CD4-positive, CD25-positive, alpha-beta regulatory T cell (primary cell): ENCODE measurements at places on chromosomes 1 and 21. TPM values are rescaled to one million over a fixed set of nuclear protein-coding genes. Genes with fewer than 3 reads are reported as not detected.

GRCh38 chr1:94988356-94988755, 61.4 kb upstream of the CNN3 start:
- no peaks in the 10 kb centered on the region for H3K27me3 ChIP-seq
- H3K36me3 ChIP-seq = no peaks in the 10 kb centered on the region
- DNase-seq = no peak
- no peaks in the 10 kb centered on the region for H3K4me1 ChIP-seq

- peak overlapping the region; percentile 67 for H3K4me3 ChIP-seq
- DNase-seq = peak; percentile 47
- H3K27me3 ChIP-seq = no peaks in the 10 kb centered on the region
- no peaks in the 10 kb centered on the region for H3K36me3 ChIP-seq
These were observed 15.6 kb upstream of the TTLL10 start for GRCh38 chr1:1157914-1158710.

GRCh38 chr21:29335720-29336119, 37.0 kb downstream of the BACH1 start:
- DNase-seq = no peak
- no peaks in the 10 kb centered on the region for H3K27me3 ChIP-seq
- H3K36me3 ChIP-seq = peaks cover 15% of the 10 kb centered on the region
- H3K27ac ChIP-seq = no peak overlapping the region
- H3K4me1 ChIP-seq = no peaks in the 10 kb centered on the region
- H3K4me3 ChIP-seq = no peak overlapping the region

- no peak overlapping the region for H3K27ac ChIP-seq
- peaks cover 19% of the 10 kb centered on the region for H3K4me1 ChIP-seq
- H3K4me3 ChIP-seq = no peak overlapping the region
- DNase-seq = no peak
- no peaks in the 10 kb centered on the region for H3K27me3 ChIP-seq
- H3K36me3 ChIP-seq = peaks cover 11% of the 10 kb centered on the region
These were observed 25.8 kb downstream of the SSBP3 start for GRCh38 chr1:54380290-54380882.

DNA sequence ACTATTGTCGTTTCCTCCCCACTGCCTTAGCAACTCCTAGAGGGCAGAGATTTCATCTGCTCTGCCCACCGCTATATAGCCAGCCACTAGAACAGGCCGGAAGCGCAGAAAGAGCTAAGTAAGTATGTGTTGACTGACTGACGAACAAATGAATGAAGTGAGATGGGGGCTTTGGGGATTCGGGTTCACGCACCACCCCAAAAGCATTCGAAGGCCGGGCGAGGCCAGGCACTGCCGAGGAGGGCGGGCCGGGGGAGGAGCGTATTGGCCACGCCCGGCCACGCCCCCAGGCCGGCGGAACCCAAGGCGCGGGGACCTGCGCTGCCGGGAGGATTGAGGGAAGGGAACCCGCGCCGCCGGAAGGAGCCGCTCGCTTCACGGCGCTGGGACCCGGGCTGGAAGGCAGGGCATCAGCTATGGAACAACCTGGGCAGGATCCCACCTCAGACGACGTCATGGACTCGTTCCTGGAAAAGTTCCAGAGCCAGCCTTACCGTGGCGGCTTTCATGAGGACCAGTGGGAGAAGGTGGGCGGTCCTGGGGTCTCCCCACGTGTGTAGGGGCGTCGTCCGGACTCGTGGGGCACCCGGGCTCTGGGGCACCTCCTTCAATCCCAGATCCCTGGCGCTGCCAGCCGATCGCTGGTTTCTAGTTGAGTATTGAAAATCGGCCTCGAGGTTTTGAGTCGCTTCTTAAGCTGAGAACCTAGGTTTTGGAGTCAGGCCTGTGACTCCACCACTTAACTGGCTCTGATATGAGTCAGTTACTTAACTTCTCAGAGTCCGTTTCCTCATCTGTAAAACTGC, at the start of gene TTC4:
TTC4 (plus strand) TSS at position 369 of the 806 bp plus-strand sequence; CDS start at position 417, 48 bp downstream.
- peaks cover 27% of the 10 kb centered on the region for H3K36me3 ChIP-seq
- H3K27me3 ChIP-seq = no peaks in the 10 kb centered on the region
- peak; percentile 70 for DNase-seq
- peak within 1 kb of the TSS; percentile 88 for H3K4me3 ChIP-seq
- peak within 1 kb of the TSS; percentile 72 for H3K27ac ChIP-seq

DNA sequence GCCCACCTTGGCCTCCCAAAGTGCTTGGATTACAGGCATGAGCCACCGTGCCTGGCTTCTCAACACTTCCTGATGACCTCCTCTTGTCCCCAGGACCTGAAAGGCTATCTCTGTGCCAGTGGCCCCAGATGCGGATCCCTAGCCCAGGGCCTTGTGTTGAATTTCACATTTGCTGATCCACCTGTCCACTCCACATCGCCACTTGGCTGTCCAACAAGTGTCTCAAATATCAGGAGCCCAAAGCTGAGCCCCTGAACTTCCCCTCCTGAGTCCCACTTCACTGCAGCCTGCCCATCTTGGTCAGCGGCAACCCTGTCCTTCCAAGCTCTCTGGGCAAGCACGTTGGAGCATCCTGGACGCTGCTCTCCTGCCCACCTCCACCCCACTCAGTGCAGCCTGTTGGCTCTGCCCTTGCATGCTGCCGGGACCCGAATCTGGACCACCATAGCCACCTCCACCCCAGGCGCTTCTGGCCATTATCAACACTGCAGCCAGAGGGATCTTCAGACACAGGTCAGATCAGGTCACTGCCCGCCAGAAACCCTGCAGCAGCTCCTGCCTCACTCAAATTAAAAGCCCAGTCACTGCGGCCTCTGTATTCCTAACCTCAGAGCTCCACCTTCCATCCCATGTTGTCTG, 352.5 kb upstream of the VAMP3 start:
- no peak for DNase-seq
- no peak overlapping the region for H3K4me3 ChIP-seq

- no peak overlapping the region for H3K27ac ChIP-seq
- H3K4me1 ChIP-seq = peaks cover 29% of the 10 kb centered on the region
- no peak for DNase-seq
- no peaks in the 10 kb centered on the region for H3K36me3 ChIP-seq
These were observed 9.0 kb downstream of the TGFBR3 start for GRCh38 chr1:91876781-91877573.

- H3K4me3 ChIP-seq = no peak overlapping the region
- no peak for DNase-seq
- peaks cover 14% of the 10 kb centered on the region for H3K36me3 ChIP-seq
- no peak overlapping the region for H3K27ac ChIP-seq
- no peaks in the 10 kb centered on the region for H3K27me3 ChIP-seq
- peaks cover 84% of the 10 kb centered on the region for H3K4me1 ChIP-seq
These were observed 89.6 kb upstream of the GPR88 start for GRCh38 chr1:100448366-100448765.

C1orf185 gene
- total RNA-seq = not detected

DNA sequence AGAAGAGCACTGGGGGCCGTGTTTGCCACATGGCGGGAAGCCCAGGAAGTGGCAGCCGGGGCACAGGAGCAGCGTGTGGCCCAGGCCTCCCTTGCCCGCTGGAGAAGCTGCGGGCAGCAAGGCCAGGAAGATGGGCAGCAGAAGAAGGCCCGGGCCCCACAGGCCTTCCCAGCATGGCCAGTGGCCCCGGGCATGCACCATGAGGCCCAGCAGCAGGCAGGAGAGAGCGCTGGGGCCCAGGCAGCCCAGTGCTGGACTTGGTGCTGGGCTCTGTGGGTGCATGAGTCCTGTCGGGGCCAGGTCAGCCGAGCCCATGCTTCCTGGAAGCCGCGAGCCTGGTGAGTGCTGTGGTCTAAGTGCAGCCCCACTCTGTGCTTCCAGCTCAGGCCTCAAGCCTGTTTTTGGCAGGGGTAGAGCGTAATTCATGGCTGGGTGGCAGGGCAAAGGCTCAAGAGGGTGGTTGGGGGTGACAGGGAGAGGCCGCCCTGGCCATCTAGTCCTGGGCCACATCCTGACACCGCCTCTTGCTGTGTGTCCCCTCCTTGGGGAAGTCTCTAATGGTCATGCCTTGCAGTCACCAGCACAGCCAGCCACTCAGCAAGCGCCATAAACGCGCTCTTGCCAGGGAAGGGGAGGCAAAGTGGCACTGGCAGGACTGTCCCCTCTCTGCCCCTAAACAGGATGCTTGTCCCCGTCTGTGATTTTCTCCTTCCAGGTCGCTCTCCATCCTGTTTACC, 21.3 kb downstream of the MTHFR start:
- no peak overlapping the region for H3K4me3 ChIP-seq
- H3K36me3 ChIP-seq = no peaks in the 10 kb centered on the region
- H3K4me1 ChIP-seq = peaks cover 12% of the 10 kb centered on the region

- no peaks in the 10 kb centered on the region for H3K36me3 ChIP-seq
- H3K27ac ChIP-seq = no peak overlapping the region
- DNase-seq = no peak
- no peak overlapping the region for H3K4me3 ChIP-seq
These were observed 86.9 kb downstream of the IER5 start for GRCh38 chr1:181175356-181175910.

LCE2B gene
- not detected for total RNA-seq

GRCh38 chr1:18290740-18291412, 183.3 kb downstream of the IGSF21 start:
- no peak overlapping the region for H3K4me3 ChIP-seq
- no peak for DNase-seq
- H3K4me1 ChIP-seq = no peaks in the 10 kb centered on the region
- no peak overlapping the region for H3K27ac ChIP-seq
- H3K27me3 ChIP-seq = no peaks in the 10 kb centered on the region

GRCh38 chr1:46487818-46488218, 1.8 kb upstream of the DMBX1 start:
- H3K27ac ChIP-seq = no peak overlapping the region
- no peaks in the 10 kb centered on the region for H3K36me3 ChIP-seq
- peaks cover 36% of the 10 kb centered on the region for H3K27me3 ChIP-seq

GRCh38 chr1:18936471-18936813, 20.0 kb downstream of the IFFO2 start:
- peaks cover 82% of the 10 kb centered on the region for H3K4me1 ChIP-seq
- H3K4me3 ChIP-seq = no peak overlapping the region
- H3K36me3 ChIP-seq = no peaks in the 10 kb centered on the region
- DNase-seq = no peak

GRCh38 chr1:185694081-185694480, 40.1 kb upstream of the HMCN1 start:
- peak; percentile 8 for DNase-seq
- H3K4me3 ChIP-seq = peak overlapping the region; percentile 81
- peaks cover 17% of the 10 kb centered on the region for H3K4me1 ChIP-seq
- H3K36me3 ChIP-seq = no peaks in the 10 kb centered on the region
- H3K27me3 ChIP-seq = no peaks in the 10 kb centered on the region
- H3K27ac ChIP-seq = peak overlapping the region; percentile 81

HSPA6 gene
- total RNA-seq = not detected

OR14K1 gene
- not detected for total RNA-seq

GRCh38 chr1:154325583-154326545, 539 bp downstream of the ATP8B2 start:
- H3K4me3 ChIP-seq = peak overlapping the region; percentile 90
- H3K4me1 ChIP-seq = peaks cover 54% of the 10 kb centered on the region
- no peaks in the 10 kb centered on the region for H3K27me3 ChIP-seq
- DNase-seq = peak; percentile 46

DNA sequence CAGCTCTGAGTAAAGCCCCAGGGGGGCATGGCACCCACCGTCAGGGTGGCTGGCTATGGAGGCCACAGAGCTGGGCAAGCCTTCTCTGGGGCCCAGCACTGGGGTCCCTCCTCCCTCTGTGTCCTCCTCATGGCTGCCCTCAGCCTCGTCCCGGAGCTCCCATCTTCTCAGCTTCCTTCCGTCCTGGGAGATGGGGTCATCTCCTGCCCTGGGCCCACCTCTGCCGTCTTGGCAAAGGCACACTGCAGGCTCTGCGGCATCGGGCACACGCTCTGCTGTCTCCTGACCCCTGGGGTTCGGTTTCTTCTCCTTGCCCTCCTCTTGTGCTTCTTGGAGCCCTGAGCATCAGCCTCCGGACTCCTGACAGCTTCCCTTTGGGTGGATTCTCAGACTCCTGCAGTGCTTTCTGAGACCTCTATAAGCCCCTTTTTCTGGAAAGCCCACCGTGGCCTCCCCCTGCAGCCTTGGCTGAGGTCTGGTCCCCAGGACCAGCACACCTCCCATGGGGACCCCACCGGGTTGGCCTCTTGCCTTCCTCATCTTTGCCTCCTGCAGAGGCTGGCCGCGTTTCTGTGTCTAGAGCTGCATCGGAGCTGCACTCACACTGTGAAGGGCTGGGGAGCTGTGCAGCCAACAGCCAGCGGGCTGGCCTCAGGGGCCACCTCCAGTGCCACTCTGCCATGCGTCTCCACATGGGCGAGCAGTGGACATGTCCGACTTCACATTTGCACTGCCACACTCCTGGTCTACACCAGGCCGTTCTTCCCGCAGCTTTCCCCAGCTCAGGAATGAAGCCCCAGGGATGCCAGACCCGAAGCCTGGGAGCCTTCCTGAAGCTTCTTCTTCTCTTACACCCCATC, 11.6 kb downstream of the UMODL1 start:
- no peaks in the 10 kb centered on the region for H3K27me3 ChIP-seq
- no peak overlapping the region for H3K27ac ChIP-seq
- no peak for DNase-seq
- H3K36me3 ChIP-seq = no peaks in the 10 kb centered on the region

DNA sequence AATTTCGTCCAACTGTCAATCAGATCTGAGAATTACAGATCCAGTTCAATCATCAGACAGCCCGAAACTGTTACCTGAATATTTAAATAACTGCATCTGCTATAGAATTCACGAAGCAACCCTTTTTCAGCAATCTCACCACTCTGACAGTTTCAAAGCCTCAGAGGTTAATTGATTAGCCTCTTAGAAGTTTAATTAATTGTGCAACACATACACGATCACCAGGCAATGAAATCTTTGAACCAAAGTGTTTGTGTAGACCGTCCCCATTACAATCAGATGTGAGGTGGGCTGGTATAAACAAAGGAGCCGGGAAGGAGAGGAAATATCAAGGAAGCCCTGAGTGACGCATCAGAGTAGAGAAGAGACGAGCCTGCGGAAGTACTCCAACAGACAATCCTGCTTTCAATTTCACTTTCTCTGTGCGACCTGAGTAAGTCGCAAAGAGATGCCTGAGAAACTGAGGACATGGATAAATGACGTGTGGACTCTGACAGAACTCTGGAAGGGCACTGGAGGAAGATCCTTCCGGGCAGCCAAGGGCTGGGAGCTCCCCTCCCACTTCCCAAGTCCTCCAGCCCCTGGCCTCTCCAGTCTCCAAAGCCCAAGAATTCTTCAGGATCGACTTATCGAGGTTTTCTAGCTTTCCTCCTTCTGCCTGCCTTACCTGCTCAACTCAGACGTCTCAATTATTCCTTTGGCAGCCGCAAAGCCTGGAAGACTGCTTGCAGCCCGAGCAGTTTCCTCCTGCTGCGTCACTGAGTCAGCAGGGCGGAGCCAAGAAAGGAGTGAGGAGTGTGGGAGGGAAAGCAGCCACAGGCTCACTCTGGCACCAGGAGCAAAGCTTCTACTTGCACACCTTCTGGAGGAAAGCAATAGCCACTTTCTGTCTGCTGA, at the start of gene RNASEL:
RNASEL (minus strand) TSS at position 757 of the 897 bp plus-strand sequence. CDS start 2,450 bp downstream, outside the sequence.
- H3K4me3 ChIP-seq = peak within 1 kb of the TSS; percentile 96
- peak; percentile 70 for DNase-seq
- peaks cover 7% of the 10 kb centered on the region for H3K36me3 ChIP-seq
- H3K27ac ChIP-seq = peak within 1 kb of the TSS; percentile 97
- H3K27me3 ChIP-seq = no peaks in the 10 kb centered on the region
